Stimulated activated naive CD4-positive, alpha-beta T cell treated with Interleukin-2 at 50 U/mL for 16 hours (primary cell): ENCODE measurements at places on chromosomes 7 and 10.
A peak's percentile ranks its signal among the peaks of the same experiment; 100 is the strongest.

DNA sequence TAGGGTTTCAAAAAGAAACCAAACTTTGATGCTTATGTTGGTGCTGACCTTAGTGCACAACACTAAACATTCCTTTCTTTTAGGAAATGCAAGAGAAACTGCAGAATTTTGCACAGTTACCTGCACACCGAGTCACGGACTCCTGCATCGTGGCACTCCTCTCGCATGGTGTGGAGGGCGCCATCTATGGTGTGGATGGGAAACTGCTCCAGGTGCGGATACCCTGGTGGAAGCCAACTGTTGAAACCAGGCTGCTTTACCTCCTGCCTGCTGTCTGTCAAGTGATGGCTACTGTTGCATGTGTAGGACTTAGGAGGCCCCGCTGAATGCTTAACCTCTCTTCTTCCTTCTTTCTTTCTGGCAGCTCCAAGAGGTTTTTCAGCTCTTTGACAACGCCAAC lies 11.7 kb downstream of the CASP2 start:
- peak; percentile 33 for DNase-seq

DNA sequence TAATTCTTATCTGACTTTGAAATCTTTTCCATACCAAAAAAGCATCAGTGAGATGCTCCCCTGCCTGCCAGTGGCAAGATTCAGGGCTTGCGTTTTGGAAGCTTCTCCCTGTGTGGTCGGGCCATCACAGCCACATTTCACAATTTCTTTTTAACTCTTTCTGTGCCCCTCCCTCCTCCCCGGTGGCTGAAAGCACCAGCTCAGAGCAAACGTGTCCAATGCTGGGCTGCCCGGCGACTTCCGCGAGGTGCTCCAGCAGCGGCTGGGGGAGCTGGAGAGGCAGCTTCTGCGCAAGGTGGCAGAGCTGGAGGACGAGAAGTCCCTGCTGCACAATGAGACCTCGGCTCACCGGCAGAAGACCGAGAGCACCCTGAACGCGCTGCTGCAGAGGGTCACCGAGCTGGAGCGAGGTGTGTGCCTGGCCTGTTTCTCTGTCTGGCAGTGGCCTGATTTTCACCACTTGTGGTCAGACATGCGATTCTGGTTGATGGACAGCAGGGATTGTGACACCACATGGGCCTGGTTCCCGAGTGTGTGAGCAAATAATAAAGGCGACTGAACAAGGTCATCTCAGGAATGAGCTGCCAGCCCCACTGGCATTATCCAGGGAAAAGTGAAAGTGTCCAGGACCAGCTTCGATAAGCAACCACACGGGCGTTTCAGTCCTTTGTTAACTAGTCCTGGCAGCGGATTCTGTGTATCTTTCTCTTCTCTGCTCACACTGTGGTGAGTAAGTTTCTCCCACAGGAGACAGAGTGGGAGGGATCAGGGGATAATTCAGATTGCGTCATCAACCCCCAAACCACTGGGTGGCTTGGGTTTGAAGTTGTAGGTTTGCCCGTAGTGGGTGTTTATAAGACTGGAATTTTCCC lies 2.6 kb downstream of the NPTX2 start:
- no peak for DNase-seq

GRCh38 chr10:76403912-76404311 lies 972.5 kb downstream of the LRMDA start:
- no peak for DNase-seq

- no peak for DNase-seq
These were observed 519.1 kb upstream of the IGFBP3 start for GRCh38 chr7:46440186-46440585.

DNA sequence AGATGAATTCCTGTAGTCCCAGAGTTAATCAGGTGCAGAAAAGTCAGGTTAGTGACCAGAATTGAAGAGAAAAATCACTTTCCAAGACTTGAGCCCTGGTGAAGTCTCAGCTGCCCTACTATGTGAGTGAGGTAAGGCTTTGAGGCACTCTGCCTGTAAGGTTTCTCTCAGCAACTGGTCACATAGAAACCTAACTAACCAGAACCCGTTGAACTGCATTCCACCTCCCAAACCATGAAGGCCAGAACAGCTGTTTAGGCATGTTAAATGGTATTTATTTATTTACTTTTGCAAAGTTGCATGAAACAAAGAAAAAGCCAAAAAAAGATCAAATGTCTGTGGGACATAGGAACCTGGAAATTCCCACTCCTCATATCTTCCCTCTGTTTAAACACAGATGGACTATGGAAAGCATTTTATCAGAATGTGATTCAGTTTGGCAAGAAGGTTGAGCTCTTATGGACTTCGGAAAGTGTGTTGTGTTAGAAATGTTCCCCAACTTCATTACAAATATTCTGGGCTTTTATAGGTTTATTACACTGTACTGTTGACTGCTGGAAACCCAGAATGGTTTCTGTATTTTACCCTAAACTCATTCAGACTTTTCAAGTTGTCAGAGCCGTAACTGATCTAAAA lies 12.8 kb upstream of the GPR85 start:
- no peak for DNase-seq

DNA sequence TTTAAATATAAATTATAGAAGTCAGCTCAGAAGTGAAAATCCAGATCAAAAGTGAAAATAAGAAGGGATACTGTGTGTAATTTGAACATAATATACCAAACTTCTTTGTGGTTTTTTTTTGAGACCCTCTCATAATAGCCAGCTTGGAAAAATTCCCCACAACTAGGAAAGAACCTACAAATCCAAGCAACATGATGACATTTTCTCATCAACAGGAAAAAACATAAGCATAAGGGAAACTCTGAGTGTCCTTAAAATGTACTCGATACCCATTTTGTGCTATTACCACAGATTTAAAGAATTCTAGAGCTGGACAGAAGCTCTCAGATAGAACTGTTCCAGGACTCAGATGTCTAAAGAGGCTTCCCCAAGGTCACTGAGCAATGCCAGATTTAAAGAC lies 214.8 kb upstream of the KLF14 start:
- no peak for DNase-seq

GRCh38 chr7:29637374-29637773 lies 73.7 kb downstream of the PRR15 start:
- no peak for DNase-seq

GRCh38 chr10:93113042-93113441 lies 39.3 kb downstream of the CYP26A1 start:
- DNase-seq = no peak

DNA sequence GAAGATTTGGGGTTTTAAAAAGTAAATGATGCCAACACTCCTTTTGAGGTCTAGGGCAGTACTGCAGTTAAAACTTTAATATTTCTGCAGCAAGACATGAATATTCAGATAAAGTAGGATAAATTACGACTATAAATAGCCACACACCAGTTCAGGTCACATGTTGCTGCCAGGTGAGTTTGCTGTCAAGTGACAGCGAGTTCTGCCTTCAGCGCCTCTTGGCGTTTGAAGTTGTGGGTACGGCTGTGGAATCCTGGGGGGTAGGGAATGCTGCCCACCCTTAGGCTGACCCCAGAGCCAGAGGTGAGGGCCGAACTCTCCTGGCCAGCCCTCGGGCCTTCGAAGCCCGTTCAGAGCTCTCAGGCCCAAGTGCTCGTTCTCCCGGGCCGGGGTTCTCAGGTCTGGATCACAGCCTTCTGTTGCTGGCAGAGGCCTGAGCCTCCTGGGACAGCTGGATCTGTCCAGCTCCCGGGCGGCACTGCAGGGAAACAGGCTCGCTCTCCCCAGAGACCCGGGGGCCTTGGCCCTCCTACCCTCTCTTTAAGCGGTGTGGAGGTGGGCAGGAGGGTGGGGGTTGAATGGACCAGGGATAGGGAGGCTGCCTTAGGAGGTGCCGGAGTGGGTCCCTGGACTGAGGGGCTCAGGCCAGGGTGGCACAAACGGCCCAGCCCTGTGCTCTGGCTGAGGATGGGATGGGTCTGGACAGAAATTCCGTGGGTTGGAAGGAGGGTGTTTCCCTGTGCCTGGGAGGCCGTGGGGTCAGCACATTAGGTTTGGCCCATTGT lies 5.4 kb downstream of the BRI3 start:
- no peak for DNase-seq

DNA sequence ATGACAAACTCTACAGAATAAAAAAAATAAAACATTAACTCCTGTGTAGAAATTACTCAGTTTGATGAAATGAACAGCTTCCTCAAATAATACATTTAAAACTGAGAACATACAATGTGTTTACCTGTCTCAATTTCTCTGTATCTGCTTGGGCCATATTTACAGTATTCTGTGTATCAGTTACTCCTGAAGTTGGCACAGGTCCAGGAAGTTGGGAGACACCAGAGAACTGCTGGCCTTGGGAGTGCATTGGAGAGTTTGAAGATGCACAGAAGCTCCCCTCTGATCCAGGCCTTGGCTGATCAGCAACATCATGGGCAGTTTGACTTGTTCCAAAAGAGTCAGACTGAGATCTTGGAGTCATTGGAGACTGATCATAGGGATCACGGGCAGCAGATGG lies 155.1 kb downstream of the GALNT11 start:
- no peak for DNase-seq

- no peak for DNase-seq
These were observed 69.4 kb downstream of the PFKFB3 start for GRCh38 chr10:6272126-6272525.

DNA sequence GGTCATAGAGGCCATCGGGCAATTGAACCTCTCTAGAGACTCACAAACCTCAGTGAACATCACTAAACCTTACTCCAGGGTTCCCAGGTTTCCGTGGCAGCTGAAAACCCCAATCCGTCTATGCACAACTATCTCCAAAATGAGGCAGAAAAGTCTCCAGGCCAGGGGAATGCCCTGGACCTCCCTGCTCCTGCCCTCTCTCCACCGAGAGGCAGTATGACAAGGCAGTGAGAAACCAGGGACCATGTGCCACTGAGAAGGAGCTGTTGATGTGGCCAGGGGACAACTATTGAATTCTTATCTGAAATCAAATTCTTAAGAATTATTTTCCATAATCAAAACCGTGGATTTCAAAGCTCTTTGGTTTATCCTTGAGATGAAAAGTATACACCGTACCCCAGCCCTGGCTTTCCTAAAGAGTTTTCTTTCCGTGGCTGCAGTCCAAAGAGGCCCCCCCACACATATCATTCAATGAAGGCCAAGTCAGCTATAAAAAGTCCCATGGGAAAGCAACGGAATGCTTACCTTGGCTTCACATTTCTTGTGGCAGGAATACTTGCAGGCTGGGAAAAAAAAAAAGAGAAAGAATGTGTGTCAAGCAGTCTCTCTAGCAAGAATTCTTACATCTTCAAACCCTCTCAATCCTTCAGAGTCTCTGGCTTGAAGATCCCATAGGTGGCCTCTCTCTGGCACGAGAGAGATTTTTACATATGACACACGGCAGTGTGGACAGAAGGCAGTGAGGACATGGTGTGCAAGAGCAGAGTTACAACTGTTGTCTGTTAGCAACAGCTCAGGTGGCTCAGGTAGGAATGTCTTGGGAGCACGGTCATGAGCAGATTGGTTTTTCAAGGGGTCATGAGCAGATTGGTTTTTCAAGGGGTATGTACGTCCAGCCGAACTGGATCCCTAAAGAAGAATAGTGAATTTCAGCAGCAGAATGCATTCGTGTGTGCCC lies 75.2 kb downstream of the TNS3 start:
- DNase-seq = no peak

- DNase-seq = peak; percentile 14
These were observed 5.3 kb downstream of the FRMD4A start for GRCh38 chr10:14325325-14325955.

GRCh38 chr10:64036321-64036930 lies 515.2 kb downstream of the REEP3 start:
- DNase-seq = no peak

DNA sequence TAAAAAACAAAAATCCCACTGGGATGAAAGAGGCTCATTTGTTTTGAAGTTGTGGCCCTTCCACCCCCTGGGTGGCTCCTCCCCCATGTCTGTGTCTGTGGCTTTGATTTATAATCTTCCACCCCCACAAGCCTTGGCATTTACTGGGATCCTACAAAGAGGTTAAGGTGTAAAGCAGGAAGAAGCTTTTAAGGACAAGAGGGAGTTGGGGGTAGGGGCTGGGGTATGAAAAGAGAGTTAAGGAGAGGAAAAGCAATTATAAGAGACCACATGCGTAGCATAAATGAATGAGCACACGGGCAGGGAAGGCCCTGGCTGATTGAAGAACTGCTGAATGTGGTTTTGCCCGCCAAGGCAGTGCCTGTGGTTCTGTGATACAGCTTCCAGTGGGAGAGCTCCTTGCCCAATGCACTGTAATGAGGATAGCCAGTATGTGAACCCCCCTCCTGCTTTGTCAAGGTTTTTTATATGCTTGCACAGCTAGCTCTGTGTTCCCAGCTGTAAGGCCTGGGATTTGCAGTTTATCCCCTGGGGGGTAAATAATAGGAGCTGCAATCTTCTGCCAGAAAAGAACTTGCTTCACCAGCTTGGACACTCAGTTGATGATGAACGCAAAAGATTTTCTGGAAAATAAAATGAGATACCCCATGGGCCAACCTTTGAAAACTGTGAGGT lies 34.7 kb upstream of the KMT2E start:
- DNase-seq = no peak

GRCh38 chr7:44085546-44085945 lies 3.2 kb upstream of the POLM start:
- DNase-seq = no peak

GRCh38 chr7:124033095-124033806 lies 384 bp upstream of the TMEM229A start:
- DNase-seq = no peak

DNA sequence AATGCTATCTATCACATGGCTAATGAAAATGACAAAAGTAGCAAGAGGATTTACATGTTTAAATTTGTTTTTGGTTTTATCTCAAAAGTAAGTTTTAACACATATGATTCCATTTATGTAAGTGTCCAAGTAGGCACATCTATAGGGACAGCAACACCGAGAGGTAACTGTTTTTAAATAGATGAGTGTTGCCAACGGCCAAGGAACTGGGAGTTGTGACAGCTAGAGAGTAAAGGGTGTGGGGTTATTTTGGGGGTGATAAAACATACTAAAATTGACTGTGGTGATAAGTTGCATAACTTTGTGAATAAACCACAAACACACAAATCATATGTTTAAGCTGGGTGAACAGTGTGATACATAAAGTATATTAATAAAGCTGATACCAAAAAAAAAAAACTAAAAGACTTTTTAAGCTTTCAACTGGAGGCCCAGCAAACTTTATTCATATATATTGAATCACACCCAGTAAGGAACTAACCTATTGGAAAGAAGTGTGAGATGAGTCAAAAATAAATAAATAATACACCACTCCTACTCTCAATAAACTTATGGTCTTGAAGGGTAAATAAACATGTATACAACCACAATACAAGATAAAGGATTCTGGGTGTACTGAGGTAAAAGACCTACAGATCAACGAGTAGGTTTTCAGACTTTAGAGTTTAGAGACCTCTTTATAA lies 33.0 kb downstream of the LRRC72 start:
- DNase-seq = no peak
